Activated T-helper 1 cell treated with Interleukin-2 at 50 U/mL for 16 hours (primary cell): ENCODE measurements at places on chromosomes 3 and 15.

DNA sequence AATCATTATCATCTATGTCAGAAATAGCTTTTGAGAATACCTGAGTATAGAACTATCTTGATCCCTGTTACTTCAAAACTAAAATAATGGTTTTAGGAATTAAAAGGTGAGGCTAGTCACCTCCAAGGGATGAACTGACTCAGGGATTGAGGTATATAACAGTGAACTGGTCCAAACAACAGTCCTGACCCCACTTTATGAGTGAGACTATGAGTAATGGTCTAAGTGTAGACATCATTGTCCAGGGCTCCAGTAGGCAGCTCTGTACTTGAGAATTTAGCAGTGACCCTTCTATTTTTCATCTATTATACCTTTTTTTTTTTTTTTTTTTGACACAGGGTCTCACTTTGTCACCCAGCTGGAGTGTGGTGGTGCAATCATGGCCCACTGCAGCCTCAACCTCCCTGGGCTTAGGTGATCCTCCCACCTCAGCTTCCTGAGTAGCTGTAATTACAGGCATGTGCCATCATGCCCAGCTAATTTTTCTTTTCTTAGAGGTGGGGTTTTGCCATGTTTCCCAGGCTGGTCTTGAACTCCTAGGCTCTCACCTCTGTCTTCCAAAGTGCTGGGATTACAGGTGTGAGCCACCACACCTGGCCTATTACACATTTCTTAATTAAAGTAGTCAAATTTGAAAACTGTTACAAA lies 36.3 kb downstream of the MLH1 start:
- DNase-seq, result no peak

- no peak for DNase-seq
Measured at GRCh38 chr3:42721690-42722089, 19.1 kb upstream of the HHATL start.

DNA sequence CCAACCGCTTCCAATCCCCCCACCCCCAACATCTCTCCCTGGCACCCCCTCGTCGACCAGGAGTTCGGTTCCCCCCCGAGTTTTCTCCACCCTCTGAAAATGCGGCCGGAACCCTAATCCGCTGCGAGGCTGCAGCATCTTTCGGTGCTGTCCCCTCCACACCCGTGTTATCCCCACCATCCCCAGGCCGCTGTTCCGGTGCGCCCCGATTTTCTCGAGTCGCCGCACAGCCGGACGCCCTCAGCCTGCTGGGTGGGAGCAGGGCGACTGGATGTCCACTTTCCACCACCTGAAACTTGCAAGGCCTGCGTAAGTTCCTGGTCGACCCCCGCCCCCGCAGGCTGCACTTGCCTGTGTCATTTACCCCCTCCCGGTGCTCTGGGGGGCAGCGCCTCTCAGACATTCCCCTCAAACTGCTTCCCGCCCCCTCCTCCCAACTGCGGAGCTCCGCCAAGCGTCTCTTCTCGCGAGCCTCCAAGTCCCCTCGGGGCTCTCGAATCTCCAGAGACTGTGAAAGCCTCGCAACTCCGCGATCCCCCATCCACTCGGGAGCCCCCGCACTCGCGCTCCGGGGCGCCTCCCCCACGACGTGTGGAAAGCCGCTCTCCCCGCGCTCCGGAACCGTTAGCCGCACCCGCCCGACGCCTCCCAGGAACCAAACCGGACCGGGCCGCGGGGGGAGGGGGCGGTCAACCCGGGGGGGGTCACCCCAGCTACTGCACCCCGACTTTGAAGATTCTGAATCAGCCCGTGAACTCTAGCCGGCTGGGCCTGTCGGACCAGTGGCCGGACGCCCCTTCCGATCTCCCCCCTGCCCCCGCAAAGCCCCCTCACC lies 566 bp downstream of the ETV5 start:
- no peak for DNase-seq

- DNase-seq, result no peak
Measured at GRCh38 chr3:130557336-130558035, 40.5 kb downstream of the COL6A6 start.

DNA sequence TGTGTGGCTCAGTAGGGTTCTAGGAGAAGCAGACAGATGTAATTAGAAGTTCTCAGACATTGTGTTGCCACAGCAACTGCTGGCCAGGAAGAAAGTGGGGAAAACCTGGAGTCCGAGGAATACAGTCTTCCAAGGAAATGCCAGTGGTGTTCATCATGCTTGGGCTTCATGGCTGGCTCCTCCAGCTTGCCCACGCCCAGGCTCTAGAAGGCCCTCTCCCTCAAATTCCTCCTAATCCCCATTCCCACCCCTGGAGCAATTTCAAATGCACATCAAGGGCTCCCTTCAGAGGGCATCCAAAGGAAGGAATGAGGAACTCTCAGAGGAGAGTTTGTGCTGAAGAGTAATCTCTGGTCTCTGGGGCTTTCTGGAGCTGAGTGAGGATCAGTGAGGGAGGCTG lies 21.9 kb downstream of the FSTL1 start:
- no peak for DNase-seq

GRCh38 chr15:57215881-57216280 lies 160.4 kb upstream of the CGNL1 start:
- DNase-seq, result no peak

DNA sequence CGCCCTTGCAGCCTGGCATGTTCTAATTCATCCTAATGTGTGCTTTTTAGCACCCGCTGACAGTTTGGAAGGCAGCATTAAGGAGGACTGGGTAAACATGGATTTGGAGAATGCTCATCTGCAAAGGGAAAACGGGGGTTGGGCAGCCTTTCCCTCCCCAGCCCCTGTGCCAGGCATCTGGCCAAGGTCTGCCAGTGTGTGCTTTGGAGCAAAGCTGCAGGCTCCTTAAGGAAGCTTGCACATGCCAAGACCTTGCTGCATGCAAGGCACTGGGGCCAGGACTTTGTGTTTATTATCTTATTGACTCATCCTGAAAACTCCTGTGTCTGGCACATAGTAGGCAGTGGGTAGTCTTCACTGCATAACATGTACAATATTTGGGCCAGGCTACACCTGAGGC lies 20.1 kb downstream of the FAM3D start:
- no peak for DNase-seq

- DNase-seq, result no peak
Measured at GRCh38 chr3:157836022-157836421, 270.2 kb downstream of the SHOX2 start.

DNA sequence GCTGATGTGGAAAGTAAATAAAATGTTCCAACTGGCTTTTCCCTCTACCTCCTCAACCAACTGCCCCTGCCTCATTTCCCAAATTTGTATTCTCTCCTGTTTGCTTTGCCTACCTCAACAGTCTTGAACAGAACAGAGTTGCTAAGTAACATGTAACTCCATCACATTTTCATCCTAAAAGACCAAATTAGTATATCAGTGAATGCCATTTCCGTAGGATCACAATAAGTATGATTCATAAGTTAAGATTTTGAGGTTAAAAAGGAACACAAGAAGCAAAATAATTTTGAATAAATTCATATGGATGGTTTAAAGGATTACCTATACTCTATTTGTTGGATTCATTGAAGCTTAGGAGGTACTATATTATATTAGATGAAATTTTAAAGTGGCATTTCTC lies 154.9 kb downstream of the ECT2 start:
- DNase-seq, result no peak

- no peak for DNase-seq
Measured at GRCh38 chr3:37210230-37210629, 35.8 kb upstream of the LRRFIP2 start.

GRCh38 chr15:70034141-70034540 lies 63.6 kb downstream of the TLE3 start:
- DNase-seq, result no peak

GRCh38 chr15:39304201-39304841 lies 276.6 kb upstream of the THBS1 start:
- no peak for DNase-seq

DNA sequence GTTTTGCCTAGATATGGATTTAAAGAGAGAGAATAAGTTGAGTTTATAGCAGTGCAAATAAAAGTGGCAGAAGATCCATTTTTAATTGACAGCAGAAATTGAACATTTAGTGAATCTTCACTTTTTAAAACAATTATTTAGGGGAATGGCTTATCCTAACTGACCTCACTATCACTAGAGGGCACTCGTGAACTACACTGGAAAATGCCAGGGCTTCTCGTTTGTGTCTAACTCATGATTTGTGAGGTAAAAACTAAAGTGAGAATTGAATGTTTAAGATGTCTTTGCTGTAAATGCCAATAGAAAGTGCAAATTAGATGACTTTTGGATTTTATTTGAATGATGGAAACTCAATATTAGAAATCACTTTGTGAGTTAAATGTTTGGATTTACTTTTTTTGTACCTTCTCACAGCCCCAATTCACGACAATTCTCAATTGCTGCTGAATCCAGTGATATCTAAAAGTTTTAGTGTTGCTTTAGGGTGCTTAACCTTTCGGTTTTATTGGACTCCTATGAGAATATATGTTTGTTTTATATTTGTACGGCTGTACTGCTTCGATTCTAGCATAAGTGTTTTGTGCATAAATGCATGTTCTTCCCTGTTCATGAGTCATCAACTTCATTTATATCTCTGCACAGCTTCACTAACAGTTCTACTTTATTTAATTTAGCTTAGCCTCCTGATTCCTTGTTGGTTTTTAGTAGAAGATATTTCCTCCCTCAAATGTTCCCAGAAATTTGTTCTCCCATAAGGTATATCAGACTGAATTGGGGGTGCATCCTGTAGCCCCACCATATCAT lies 462.1 kb downstream of the MFSD1 start:
- no peak for DNase-seq

GRCh38 chr3:25648925-25649830 lies 15.5 kb downstream of the TOP2B start:
- DNase-seq, result no peak

DNA sequence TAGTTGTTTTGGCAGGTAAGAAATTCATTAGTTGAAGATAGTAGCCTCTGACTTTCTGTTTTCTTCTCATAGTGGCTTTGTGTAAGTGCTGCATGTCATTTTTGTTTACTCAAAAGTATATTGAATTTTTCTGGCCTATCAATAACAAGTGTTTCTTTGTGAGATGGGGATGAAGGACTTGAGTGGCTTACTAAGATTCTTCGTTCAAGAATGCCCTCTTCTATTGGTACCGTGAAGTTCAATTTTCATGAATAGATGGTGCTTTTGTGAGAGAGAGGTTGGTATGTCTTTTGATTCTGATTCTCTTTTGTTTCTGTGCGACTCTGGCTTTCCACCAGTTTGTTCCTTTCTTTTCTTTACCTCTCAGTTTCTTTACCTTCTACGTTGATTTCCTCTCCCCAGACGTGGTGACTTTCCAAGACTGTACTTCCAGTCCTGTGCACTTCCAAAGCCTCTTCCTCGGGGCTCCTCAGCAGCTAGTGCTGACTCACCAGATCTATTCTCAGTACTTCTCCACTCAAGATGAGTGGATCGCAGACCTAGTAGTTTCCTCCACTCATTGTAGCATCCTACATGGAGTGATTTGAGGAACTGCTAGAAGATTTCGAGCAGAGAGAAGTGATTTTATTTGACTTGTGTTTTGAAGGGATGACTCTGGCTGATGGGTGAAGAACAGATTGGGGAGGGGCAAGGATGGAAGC lies 82.0 kb upstream of the EPHB3 start:
- no peak for DNase-seq

GRCh38 chr15:85125056-85125661 lies 143.5 kb downstream of the PDE8A start:
- no peak for DNase-seq

DNA sequence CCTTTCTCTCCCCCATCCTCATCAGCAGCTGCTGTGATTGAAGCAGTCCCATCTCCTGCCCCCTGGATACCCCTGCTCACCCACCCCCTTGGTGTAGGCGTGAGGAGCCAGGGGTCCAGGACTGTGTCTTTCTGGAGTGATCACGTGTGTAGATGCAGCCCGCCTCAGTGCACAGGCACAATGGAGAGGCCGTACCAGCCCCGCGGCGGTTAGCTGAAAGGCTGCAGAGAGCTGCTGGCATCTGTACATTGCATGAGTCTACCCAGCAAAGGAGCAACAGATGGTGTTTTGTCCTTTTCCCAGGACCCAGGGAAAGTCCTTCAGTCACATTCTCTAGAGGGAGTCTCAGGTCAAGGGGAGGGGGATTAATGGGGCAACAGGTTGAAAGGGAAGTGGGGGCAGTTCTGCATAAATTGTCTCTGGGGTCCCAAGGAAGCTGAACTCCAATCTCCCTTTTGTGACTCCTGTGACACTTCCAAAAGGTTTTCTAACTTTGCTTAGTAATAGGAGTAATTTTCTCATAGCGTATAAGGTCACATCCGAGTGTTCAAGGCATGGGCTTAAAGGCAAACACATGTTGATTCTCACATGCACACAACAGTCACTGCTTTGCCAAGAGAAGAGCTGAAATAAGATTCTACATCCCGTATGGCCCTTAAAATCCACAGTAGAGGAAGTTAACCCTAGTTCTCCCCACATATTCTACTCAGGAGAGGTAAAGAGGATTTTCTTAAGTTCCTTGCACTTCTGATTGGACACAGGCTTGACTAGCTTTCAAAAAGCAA lies 7.1 kb downstream of the CSPG5 start:
- no peak for DNase-seq

DNA sequence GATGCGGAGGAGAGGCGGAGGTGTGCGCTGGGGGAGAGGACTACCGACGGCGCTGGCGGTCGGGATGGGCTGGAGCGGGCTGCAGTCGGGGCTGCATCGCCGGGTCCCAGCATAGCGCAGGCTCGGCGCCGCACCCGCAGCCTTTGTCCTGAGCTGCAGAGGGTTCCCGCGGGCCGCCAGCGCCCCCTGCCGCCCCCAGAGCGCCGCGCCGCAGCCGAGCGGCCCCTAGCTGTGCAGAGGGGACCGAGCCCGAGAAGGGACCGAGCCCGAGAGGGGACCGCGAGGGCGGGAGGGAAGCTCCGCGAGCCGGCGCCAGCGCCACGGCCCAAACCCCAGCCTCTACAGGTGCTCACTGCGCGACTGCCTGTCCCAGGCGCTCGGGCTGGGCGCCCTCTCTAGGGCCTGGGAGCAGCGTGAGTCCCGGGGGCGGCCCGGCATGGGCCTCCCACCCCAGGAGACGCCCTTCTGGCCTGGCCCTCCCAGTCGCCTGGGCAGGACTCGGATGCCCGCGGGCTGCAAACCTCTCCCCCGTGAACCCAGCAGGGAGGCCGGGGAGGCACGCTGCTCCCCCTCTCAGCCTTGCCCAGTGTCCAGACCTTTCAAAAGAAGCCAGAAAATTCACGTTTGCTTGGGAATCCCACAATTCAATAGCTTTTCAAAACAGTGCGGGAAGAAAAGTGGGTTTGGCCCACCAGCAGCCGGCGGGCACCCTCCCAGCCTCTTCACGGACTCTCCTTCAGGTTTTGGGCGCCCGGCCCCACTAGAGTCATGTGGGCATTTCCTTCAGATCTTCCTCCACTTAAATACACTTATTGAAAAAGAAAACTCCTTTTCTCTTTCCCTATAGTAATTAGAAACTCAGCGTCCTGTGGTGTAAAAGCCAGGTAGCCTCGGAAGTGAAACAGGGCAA lies 134.7 kb downstream of the TPRA1 start:
- peak; percentile 7 for DNase-seq

- no peak for DNase-seq
Measured at GRCh38 chr3:130341882-130342281, 3.6 kb upstream of the COL6A5 start.

DNA sequence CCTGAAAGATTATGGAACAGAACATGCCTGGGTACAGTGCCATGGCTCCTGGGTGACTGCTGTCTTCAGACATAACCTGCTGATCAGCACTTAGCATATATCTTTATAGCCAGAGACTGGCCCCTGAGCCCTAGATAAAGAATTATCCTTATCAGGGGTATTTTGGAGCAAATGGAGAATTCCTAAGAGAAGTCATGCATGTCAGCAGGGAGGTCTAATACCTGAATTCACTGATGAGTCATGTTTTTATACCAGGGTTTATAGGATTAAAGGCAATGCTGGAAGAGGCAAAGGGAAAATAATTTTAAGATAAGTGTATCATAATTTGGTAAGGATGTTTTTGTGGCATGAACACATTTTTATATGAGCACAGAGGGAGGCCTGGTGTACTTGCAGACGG lies 159.8 kb downstream of the ADAMTSL3 start:
- DNase-seq, result no peak
